ENCODE measurements at places on chromosomes 6 and 20.

DNA sequence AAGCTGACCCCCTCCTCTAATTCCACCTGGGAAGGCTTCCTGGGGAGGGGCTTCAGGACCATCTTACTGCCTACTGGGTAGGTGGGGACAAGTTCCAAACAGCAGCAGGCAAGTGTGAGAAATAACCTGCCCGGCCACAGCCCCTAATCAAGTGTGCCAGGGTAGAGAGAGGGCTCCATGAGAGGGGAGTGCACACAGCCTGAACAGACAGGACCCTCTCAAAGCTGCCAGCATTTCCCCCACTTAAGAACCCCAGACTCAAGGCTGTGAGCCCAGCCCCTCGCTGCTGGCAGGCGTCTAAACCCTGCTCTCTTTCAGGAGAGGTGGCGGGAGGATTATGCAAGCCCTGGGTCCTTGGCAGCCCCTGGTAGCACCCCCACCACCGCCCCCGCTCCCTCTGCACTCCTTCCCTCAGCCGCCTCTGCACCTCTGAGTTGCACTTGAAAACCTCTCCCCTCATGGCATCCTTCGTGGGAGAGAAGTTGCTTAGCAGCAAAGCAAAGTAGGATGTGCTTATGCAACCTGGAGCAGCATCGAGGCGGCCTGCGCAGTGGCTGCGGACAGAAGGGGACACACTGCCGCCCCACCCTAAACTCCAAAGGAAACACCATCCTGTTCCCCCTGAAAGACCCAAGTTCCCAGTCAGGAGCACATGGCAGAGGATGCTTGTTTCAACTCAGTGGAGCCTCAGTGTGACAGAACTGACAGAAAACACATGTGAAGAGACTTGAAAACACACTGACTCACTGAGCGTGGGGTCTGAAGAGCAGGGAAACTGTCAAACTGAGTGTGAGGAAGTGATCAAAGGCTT lies 10.5 kb downstream of the DDRGK1 start:
- no peak for DNase-seq

GRCh38 chr6:136031982-136032381 lies 180.5 kb downstream of the PDE7B start:
- no peak for DNase-seq

DNA sequence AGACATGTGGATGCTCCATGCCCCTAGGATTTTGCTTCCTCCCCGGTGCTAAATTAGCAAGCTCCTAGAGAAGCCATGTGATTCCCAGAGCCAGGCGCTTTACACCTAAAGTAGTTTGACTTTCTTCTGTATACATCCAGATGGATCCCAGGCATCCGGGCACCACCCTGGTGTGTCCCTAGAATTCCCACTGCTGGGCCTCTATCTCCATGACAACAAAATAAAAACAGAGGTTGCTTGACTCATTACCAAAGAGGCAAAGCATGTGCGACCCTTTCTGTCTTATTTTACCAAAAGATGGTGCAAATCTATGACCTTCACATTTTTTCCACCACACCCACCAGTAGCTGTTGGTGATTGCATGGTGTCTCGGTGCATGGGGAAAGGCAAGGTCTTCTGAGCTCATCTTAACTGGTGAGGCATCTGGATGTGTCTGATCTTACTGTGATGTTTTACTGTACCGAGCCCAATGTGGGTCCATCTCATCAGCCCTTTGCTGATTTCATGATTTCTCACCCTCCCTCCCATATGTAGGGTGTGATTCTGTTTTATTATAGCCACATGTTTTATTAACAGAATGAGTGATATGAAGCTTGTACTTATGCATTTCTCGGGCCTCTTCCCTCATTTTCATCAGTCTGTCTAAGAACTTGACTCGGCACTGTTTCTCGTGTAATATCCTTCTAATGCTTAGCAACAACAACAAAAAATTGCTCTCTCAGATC lies 27.4 kb upstream of the VAPB start:
- no peak for DNase-seq

- DNase-seq: no peak
Measured at GRCh38 chr6:18961566-18961965, 574.4 kb downstream of the RNF144B start.

DNA sequence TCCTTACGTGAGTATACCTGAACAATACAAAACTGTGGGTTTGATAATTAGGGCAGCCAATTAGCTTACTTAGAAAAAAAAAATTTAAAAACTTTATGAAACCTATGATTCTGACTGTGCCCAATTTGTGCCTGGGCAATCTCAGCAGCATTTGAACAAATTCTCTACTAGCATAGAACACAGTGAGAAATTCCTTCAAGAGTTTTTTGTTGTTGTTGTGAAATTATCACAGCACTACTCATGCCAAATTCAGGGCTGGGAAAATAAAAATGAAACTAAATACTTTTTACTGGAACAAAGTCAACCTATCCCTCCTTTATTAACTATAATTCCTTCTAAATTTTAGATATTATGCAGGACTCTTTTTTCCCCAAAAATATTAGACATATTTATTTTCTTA lies 42.9 kb downstream of the POU3F2 start:
- no peak for DNase-seq

- DNase-seq: no peak
Measured at GRCh38 chr6:43884652-43885022, 114.6 kb downstream of the VEGFA start.

DNA sequence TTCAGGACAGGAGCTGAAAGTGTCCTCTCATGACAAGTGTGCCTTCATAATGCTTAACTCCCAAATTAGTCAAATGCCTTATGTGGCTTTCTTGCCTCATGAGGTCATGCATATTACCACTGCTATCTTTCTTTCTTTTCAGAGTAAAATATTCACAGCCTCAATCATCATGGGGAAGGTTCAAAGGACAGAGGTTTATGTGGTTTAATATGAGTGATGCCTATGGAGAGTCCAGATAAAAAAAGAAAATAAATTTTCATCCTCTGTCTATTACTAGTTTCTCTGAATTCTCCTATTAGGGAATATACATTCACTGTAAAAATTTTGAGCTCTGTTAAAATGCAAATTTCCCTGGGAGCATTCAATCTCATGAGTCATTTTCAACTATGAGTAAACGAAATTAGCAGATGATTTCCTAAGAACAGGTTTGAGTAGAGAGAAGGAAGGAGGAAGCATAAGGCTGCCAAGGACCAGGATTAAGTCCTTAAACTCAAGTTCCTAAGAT lies 396.9 kb upstream of the ADGRB3 start:
- no peak for DNase-seq

GRCh38 chr6:71205336-71205956 lies 83.2 kb upstream of the OGFRL1 start:
- DNase-seq: no peak

DNA sequence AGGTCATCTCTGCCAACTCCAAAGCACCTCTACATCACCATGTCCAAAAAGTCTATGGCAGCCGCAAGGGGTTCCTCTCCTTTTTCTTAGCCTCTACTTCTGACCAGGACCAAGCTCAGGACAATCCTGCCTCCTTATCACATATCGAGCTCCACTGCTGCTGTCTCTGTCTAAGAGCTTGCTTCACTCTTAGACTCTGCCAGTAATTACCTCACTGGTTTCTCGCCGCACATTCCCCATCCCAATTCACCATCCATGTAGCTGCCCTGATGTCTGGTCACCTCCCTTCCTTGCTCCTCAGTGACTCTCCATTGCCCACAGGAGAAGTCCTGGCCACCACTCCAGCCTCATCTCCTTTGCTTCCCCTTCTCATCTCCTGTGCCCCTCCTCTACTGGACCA lies 24.1 kb upstream of the PI16 start:
- DNase-seq: no peak

GRCh38 chr20:58116505-58116904 lies 111.9 kb downstream of the ANKRD60 start:
- DNase-seq: peak; percentile 38

DNA sequence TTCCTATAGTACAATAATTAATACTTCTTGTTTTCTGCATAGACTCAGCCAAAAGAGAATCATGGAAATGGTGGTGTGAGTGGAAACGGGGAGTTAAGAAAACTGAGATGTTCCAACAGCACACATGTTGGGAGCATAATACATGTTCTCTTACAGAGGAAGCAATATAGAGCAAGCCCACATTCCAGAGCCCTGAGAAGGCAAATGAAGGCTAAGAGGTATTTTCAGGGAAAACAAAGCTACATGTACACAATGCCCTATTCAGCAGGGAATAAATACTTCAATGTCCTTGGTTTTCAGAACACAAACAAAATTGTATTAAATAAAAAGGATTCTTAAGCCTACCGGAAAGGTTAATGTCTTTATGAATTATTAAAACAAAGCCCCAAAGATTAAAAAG lies 35.1 kb upstream of the SMIM8 start:
- no peak for DNase-seq

DNA sequence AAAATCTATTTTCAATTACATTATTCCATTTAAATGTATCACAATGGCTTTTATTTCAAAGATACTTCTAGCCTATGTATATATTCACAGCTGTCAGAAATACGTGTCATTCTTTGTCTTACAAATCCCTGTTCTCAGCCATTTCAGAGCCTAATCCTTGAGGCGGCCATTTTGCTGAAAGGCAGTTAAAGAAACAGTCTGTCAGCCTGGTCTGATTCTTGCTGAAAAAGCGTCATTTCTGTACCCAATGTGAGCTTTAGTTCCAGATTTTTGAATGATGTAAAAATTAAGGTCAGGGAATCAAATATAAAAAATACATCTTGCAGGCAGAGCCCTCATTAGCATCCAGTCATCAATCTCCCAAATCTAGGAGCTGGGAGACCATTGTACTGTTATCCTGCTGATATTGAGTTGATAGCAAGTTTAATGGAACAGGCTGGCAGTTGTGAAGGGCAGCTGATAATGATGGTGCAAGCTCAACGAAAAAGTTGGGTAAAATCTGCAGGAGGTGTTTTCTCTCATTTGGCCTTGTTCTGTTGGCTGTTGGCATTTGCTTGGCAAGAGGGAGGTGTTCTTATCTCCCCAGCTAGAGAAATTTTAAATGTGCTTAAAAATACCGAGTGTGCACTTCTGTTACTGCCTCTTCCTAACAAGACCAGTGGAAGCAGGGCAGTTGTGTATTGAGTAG lies 314.8 kb downstream of the SOX4 start:
- DNase-seq: no peak

DNA sequence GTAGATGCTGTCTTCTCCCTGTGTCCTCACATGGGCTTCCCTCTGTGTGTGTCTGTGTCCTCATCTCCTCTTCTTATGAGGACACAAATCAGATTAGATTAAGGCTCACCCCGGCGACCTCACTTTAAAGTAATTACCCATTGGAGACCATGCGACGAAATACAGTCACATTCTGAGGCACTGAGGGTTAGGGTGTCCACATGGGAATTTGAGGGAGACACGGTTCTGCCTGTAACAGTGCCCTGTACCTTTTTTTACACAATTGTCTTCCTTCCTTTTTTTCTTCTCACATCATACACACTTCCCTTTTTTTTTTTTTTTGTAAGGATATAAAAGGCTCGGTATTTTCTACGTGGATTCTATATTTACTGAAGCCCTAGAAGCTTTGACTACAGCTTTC lies 48.9 kb downstream of the DEK start:
- no peak for DNase-seq

GRCh38 chr6:41624621-41625380 lies 13.5 kb upstream of the MDFI start:
- no peak for DNase-seq

DNA sequence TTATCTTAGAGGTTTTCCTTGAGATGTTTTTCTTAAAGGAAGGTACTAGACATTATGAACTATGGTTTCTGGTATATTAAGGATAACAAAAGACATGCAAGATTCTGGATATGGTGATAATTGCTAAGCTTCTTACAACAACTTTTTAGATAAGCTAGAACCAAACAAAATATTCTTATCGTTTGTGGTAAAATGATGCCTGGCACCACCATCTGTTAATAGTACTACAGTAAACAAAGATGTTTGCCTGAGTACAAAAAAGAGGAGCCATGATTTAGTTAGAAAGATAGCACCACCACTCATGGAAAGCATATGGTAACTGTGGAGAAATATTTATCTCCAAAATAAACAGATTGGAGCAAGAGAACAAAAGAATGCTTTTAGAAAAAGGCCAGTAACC lies 747.3 kb downstream of the COL12A1 start:
- no peak for DNase-seq

DNA sequence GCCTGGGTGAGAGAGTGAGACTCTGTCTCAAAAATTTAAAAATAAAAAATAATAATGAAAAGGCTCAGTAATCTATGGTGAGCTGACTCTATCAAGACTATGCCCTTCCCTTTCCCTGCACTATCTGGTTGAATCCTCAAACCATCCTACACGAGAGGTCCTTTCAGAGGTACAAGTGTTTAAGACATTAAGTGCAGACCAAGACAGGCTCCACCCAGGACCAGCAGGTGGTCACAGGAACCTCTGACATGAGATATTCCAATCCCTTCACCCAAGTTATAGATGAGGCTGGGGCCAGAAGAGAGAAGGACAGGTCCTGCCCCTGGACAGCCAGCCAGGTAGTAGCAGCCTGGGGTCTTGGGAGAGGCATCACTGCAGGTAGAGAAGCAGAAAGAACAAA lies 182.6 kb downstream of the NFATC2 start:
- no peak for DNase-seq

- no peak for DNase-seq
Measured at GRCh38 chr6:129895692-129896091, 34.6 kb upstream of the TMEM244 start.

DNA sequence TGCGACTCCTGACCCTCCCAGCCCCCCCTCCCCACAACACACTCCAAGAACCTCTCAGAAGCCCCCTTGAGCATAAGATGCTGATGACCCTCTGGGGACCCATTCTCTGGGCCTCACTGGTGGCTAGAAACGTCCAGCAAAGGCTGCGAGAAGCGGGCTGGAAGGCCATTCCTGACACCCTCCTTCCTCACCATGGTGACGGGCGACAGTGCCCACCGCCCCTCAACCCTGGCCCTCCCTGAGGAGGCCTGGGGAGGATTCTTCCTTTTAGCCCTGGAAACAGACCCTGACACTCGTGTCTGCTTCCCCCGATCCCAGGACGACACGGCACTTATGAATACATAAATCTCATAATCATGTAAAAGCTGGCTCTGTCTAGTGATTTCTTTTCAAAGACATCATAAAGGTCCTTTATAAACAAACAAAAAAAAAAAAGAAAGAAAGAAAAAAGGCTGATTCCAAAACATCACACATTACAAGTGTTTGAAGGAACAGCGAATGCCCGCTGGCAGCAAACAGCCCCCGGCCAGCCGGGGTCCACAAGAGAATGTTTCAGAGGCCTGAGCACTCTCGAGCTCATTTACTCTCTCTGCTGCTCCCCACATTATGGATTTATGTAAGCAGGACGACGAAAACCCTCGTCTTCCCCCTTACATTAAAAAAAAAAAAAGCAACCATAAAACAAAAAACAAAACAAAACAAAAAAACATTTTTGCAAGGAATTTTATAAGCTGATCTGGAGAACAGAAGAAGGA lies 40.7 kb downstream of the PREX1 start:
- no peak for DNase-seq
